ENCODE measurements at places on chromosomes 3 and 15.
A peak's percentile ranks its signal among the peaks of the same experiment; 100 is the strongest.

DNA sequence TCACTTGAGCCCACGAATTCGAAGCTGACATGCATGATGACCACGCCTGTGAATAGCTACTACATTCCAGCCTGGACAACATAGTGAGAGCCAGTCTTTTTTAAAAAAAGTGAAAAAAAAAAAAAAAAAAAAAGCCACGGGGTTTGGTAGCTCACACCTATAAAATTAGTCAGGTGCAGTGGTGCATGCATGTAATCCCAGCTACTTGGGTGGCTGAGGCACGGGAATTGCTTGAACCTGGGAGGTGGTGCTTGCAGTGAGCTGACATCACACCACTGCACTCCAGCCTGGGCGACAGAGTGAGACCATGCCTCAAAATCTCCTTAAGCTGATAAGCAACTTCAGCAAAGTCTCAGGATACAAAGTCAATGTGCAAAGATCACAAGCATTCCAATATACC, 44.4 kb downstream of the CSNK1G1 start:
- no peak for DNase-seq

DNA sequence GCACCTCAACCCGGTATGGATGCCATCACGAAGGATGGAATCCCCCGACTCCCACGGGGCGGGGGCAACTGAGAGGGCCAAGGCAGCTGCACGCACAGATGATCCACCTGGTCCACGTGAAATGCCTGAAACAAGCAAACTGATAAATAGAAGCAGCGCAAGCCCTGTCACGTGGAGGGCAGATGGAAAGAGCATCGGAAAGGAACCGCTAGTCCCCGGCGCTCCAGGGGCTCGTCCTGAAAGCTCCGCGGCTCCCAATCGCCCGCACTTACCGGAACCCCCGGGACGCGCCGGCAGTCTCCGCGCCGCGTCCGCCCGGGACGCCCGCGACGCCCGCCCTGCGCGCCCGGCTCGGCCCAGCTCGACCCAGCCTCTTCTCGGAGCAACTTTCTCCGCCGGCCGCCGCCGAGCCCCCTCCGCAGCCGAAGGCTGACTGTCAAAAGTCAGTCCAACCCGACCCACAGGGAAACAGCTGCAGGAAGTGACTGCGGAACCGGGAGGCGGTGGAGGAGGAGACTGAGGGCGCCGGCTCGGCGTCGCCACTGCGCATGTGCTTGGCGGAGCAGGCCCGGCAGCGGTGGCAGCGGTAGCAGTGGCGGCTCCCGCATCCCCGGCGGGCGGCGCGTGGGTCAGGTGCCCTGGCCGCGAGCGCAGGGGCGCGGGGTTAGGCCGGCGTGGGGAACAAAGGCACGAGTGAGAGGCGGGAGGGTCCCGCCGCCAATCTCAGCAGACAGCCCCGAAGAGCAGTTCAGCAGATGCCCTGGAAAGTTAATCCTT, at the start of gene ZMAT3:
Gene ZMAT3, minus strand, starts transcription at position 487 of the 777 bp plus-strand sequence. CDS start 4,057 bp downstream, outside the sequence.
- DNase-seq, result peak; percentile 82

DNA sequence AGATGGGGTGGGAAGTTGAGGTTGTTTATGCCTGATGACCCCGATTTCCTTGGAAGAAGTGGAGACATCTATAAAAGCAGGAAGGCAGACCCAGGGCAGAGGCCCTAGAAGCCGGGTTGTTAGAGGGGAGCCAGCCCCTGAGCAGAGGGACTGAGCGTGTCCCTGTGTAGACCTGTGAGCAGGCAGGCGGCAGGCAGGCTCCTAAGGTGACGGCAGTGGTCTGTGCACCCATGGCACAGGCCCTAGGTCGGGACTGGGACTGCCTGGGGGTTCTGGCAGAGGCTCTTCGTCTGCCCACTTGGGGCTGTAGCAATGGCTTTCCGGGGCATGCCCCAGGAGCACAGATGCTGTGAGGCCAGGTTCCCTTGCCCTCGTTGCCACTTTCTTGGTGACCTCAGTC, 9.9 kb downstream of the SEMA4B start:
- DNase-seq, result no peak

- no peak for DNase-seq
Observed at GRCh38 chr15:82995076-82995475, 9.1 kb downstream of the RAMAC start.

- DNase-seq, result no peak
Observed at GRCh38 chr3:172125963-172126457, 86.6 kb downstream of the FNDC3B start.

- no peak for DNase-seq
Observed at GRCh38 chr3:177837951-177838655, 640.8 kb upstream of the TBL1XR1 start.

Data from dorsolateral prefrontal cortex (tissue), 122 donors.